ENCODE measurements at places on chromosomes 1 and 21.

DNA sequence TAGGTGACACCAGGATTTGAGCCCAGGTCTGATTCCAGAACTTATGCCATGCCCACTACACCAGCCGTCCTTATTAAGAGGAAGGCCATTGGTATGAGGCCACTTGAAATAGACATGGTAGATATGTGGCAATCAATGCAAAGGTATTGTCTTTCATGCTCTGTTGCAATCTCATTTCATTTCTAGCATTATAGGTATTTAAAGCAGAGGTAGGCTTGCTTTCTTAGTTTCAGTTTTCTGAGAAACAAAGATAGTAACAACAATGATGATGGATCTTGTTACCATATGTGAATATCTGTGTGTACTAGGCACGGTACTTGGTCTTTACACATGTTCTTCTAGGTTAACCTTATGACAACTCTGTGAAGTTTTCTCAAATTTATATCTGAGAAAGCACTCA lies 113.1 kb downstream of the FGGY start:
- no peak for DNase-seq

DNA sequence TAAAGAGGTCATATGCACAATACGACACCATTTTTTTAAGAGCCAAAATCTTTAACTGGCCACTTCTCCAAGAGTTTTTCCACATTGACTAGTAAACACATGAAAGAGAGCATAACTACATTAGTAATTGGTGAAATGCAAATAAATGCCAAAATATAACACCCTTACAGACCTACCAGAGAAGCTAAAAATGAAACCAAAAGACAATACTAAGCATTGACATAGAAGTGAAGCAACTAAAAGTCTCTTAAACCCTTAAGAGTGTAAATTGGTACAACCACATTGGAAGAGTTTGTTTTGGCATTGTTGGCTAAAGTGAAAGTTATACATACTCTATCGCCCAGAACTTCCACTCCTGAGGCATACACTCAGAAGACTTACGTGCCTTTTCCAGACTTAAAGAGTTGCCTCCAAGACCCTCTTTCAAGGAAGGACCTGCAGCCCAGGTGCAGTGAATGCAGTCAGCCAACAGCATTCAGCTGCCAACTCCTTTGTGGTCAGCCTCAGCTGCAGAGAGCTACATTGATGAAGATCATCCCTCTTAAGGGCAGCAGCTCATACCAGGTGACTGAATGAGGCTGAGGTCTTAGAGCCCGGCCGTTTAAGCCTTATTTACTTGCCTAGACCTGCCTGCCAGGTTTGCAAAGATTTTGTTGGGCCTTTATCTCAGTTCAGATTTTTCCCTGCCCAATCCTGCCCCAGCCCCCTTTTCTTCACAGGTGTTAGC lies 839.1 kb upstream of the ADGRL2 start:
- DNase-seq = no peak

GRCh38 chr1:42003433-42003832 lies 84.7 kb upstream of the HIVEP3 start:
- no peak for DNase-seq

- no peak for DNase-seq
These were observed 321.4 kb upstream of the CXADR start for GRCh38 chr21:17191346-17191993.

DNA sequence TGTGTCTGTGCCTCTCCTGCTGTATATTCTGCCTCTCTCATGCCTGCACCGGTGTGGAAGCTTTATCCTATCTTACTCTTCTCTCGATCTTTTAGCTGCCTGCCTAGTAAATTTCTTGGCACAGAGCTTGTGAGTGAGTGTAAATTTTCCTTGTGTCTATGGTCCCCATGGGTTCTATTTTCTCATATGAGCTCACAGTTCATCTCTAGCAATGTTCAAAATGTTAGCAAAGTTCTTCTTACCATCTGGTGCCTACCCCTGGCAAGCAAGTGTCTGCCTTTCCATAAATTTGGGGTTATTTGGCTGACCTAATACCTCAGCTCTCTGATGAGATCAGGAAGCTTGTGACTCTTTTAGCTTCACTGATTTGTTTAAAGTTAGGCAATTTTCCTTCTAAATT lies 572.1 kb upstream of the BRINP3 start:
- no peak for DNase-seq

DNA sequence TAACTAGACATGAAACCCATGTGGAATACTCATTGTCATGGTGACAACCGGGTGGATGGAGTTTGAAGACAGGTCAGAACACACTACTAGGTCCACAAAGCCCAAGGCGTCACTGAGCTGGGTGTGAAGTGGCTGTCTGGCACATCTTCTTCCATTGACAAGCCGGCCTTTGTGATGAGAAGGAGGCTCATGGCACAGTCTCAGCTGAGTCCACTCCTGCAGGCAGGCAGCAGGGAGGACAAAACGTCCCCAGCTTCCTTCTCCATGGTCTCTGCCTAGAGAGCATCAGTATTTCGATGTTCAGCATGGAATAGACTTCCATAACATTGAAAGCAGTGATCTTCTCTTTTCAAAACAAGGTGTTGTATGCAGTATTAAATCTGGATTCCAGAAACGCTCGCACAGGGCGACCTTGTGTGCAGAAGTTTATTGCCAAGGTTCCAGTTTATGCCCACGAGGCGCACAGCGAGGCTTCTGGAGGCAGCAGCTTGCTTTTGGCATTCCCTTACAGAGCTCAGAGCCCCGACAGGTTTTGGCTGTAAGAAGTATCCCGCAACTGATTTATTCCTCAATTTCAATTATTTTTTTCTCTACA lies 104.2 kb downstream of the SIM2 start:
- no peak for DNase-seq

DNA sequence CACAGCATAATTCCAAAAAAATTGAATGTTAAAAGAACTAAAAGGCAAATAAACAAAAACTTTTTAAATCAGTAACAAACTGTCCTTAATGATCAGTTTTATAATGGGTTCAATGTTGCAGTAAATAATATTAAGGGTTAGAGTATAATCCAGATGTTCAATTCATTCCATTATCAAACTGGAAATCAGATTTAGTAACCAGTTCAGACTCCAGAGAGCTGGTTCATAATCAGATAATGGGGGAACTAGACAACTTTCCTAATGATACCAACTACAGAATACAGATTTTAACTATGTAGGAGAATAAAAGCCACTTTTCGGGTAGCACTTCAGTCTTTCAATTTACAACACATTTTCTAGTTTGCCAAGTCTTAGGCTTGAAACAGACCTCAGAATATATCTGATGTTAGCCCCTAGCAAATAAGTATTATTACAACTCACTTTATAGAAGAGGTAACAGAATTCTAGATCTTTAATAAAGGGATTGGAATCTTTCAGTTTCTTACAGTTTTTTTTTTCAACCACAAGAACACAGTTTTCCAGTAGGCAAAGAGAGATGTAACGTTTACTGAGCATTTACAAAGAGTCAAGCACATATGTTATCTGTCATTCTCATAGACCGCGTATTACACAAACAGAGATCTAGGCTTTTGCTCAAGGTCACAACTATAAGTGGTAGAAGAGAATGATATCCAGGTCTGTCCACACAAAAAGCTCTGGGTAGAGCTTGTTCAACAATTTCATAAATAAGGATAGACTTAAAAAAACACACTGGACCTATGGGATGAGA lies 1.9 kb upstream of the DCAF6 start:
- no peak for DNase-seq

- DNase-seq = no peak
These were observed 884.8 kb upstream of the B3GALT2 start for GRCh38 chr1:194071205-194071604.
